ENCODE measurements at places on chromosomes 5 and 9.

DNA sequence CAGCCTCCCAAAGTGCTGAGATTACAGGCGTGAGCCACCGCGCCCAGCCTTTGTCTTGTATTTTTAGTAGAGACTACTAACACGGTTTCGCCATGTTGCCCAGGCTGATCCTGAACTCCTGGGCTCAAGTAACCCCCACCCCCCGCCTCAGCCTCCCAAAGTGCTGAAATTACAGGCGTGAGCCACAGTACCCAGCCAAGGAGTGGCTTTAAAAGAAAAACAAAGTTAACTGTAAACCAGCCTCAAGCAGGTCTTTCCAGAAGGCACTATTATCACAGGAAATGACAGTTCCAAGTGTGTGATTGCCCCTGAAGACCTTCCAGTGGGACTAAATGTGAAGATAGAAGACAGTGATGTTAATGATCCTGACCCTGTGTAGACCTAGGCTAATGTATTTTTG lies 31.1 kb downstream of the SIL1 start:
- DNase-seq, result no peak

GRCh38 chr9:129555512-129556215 lies 65.2 kb downstream of the C9orf50 start:
- peak; percentile 30 for DNase-seq

GRCh38 chr9:107480386-107480789 lies 9.2 kb downstream of the KLF4 start:
- no peak for DNase-seq

GRCh38 chr5:84286662-84287061 lies 98.0 kb downstream of the EDIL3 start:
- peak; percentile 49 for DNase-seq

- no peak for DNase-seq
These were observed 3.2 kb upstream of the C5orf63 start for GRCh38 chr5:127076315-127077129.

- peak; percentile 61 for DNase-seq
These were observed 36.9 kb upstream of the TTC1 start for GRCh38 chr5:159971931-159972461.

DNA sequence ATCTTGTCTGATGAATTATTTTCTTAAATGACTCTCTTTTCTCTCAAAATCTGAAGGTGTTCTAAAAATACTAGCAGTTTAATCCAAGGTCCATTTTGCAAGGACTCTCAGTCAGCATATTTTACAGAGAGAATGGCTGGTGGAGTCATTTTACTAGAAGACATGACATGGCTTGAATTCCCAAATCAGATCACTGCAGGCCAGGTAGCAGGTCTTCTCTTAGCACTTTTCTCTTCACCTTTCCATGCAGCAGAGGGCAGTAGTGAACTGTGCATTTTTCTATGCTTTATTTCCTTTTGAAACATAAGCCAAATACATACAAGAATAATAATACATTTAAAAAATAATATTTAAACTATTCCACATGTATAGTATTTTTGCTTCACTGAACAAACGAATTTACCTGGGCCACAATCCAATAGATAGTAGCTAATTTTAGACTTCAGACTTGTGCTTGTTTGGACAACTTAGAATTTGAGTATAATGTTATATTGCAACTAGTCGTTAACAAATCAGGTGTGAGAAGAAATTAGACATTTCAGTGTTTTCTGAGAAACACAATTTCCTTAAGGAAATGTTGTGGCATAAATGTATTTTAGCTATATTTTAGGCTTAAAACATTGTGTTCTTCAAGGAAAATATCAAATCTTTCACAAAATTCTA lies 289.4 kb upstream of the DAB2 start:
- DNase-seq, result peak; percentile 86

DNA sequence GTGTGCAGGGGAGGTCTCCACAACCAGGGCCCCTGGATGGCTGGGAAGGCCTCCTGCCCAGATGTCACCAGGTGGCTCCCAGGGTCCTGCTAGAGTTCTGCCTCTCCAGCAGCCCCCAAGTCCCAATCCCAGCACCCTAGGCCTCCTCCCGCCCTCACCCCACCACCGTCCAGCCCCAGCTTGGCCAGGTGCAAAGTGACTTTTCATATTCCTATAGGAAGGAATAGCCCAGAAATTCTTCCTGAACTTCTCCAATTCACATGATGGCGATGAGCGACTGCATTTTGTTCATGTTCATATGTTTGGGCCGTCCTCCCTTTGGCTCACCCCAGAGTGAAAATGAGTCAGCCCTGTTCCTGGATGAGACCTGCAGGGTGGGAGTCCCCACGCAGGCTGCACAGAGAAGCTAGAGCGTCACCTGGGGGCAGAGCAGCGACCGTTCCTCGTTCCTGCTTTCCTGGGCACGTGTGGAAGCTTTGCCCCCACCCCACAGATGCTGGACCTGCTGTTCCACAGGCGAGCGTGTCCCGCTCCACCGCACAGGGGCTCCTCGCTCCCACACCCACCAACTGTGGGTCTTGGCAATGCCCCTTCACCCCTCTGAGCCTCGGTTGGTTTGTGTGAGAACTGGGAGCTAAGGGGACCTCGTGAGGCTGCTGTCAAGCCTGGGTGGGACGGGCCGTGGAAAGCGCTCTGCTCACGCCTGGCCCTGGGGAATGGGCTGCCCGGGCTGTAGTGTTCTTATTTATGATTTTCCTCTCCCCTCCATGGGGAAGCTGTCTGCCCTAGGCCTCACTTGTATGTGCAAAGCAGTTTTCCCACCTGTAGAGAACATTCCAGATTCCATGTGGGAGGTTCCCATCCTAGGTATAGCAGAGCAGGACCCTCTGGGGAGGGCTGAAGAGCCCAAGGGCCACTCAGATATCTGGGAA lies 6.9 kb downstream of the MRPS2 start:
- DNase-seq, result no peak

GRCh38 chr9:28206280-28206679 lies 633.0 kb upstream of the C9orf72 start:
- DNase-seq, result no peak

DNA sequence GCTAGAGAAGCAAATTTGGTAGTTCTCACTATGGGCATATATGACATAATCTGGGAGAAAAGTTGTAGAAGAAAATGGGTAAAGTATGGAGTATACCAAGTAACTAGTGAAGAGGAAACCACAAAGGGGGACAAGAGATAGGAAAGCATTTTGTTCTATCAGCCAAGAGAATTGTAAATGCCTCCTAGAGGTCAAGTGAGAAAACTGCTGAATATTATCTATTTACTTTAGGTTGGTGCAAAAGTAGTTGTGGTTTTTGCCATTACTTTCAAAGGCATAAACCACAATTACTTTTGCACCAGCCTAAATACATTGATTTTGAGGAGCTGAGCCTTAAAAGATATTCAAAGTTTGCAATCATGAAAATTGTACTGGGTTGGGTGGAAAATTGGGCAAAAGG lies 126.7 kb upstream of the GRHPR start:
- DNase-seq, result no peak

DNA sequence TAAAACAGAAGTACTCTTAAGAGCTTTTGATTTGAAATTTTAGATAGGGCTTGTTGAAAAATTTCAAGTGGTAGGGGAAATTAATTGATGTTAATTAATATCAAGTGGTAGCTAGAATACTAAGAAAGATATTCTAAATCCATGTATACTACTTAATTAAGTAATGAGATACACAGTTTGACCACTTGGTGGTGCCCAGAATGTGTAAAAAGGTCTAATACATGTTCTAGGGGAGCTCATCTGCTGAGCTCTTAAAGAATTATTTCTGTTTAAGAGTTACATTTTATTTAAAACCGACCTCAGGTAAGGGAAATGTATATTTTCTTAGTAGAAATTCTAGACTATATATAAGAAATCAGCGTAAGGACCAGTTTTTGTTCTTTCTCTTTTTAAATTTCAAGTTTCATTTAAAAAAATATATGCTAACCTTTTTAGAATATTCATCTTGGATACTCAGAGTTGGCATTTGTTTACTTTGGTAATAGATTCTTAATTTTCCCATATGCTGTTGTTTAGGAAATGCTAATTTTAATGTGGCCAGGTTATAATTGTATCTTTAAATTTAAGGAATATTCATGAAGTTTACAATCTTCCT lies 61.5 kb downstream of the LNPEP start:
- peak; percentile 83 for DNase-seq

- DNase-seq, result no peak
These were observed 8.4 kb upstream of the ACOT12 start for GRCh38 chr5:81402192-81402930.

DNA sequence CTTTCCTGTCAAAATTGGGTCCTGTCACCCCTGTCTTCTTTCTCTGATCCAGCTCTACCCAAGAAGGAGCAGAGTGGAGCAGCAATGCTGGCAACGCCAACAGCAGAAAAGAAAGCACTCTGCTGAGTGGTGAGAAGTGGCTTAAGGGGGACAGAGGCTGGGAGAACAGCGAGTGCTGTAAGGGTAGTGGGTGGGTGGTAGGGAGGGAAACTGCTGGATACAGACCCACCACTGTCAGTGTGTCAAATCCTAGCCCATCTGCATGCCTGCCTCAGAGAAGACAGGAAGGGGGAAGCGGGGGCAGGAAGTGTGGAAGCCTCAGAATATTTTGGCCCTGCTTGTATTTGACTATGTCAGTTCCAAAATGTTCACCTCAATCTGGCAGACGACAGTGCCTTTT lies 170.4 kb upstream of the MAST4 start:
- DNase-seq, result no peak

DNA sequence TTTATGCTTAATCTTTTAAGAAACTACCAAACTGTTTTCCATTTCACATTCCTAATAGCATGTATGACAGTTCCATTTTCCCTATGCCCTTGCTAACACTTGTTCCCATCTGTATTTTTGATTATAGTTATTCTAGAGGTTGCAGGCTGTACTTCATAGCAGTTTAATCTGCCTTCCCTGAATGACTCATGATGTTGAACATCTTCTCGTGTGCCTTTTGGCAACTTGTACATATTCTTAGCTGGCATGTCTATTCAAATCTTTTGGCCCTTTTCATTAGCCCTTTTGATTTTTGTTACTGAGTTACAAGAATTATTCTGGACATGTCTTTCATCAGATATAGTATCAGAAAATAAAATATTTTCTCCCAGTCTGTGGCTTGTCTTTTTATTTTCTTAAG lies 320.3 kb downstream of the DIRAS2 start:
- DNase-seq, result no peak

DNA sequence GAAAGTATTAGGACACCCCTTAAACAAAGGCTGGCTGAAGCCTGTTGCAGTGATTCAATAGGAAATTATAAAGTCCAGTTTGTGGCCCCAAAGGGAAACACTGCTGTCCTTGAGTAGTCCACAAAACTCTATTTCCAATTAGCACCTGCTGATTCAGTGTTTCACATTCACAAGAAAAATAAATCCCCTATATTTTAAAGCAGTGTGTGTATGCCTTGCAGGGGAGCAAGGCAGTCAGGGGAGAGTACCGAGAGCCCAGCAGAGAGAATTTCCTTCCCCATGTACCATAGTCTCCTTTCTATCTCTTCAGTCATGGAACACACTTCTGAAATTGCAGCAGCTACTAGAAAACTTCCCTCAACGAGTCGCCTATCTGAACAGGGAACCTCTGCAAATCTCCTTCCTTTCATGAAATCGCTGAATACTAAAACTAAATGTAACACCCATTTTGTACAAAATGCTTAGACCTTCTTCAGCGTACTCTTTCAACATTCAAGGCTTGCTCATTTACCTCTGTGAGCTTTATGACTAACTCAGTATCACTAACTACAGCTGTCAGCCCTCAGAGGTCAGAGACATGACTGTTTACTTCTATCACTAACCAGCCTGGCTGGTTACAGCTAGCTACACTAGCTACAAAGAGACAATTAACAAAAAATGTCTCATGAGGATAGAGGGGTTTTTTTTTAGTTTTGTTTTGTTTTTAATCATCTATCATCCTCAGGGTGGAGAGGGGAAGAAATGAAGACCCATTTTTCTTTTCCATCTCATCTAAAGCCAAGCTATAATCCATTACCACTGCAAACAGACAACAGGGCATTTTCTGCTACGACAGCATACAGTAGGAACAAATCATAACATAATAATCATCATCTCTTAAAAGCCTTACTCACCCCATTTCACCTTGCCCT lies 188.7 kb downstream of the EBF1 start:
- DNase-seq, result no peak

- no peak for DNase-seq
These were observed at the start of gene CDKN2A for GRCh38 chr9:21993893-21994555. Gene CDKN2A, minus strand, starts transcription at chr9:21994392.

DNA sequence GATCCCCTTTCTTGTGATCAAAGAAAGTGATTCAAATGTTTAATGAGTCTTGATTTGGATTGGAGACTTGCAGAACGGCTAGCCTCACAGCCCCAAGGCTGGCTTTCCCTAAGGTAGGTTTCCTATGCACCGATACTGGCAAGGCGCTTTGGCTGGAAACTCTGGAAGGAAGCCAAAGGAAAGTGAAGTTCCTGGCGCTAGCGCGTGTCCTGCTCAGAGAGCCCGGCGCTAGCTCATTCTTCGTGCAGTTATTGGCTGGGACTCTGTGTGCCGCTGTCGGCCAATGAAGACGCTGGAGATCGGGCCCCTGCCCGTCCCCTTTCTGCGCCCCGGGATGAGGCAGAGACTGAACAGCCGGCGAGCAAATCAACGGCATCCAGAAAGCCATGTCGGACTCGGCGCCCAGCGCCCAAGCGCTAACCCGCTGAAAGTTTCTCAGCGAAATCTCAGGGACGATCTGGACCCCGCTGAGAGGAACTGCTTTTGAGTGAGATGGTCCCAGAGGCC lies at the start of gene PCDHGC3:
Gene PCDHGC3 (plus strand): TSS at position 342 of the 507 bp plus-strand sequence. CDS start 151 bp downstream, at position 493.
- peak; percentile 94 for DNase-seq

- DNase-seq, result no peak
These were observed 125.3 kb upstream of the RFX3 start for GRCh38 chr9:3650994-3651622.

- no peak for DNase-seq
These were observed 5.9 kb downstream of the ATPSCKMT start for GRCh38 chr5:10243660-10244240.

DNA sequence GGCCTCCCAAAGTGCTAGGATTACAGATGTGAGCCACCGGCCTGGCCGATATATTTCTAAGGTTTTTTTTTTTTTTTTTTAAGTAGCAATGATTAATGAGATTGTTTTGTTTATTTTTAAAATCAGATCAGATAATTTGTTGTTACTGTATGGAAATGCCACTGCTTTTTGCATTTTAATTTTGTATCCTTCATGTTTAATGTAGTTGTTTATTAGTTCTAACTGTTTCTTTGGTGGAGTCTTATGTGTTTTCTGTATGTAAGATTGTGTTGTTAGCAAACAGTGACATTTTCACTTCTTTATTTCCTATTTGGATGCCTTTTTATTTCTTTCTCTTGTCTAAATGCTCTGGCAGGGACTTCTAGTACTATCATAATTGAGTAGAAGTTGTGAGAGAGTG lies 87.3 kb downstream of the DMXL1 start:
- DNase-seq, result no peak

Measured in brain (organoid and tissue), 16 donors.